ENCODE measurements at places on chromosomes 3 and 15.

DNA sequence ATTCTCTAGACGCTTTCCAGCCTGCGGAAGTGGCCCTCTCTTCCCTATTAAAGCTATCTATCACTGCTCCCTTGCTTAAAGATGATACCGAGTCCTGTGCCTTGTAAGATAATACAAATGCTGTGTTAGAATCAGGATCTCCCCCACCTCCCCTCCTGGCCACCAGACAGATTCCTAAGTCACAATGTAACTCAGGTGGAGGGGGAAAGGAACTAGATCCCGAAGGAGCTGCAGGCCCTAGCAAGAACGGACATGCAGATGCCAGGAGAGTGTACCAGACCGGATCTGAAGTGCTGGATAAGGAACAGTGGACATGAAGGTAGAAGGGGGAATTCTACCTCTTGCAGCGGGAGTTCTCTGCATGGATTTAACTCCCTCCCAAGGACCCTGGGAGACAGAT lies 230.7 kb upstream of the LYSMD4 start:
- no peak for DNase-seq

DNA sequence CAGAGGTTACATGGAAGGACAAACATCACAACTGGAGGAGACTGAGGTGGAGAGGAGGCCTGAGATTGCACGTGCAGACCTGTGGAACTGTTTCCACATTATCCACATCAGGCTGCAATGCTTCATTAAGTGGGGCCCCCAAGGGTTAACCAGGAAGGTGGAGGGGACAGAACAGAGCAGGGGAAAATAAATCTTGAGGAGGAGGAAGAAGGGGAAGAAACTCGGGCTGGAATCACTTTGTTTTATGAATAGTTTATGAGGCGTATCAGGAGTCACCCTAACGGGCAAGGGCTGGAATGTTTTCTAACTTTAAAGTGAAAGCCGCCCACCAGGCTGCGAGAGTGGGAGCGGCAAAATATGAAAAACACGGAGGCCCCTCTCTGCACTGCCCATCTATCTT lies 154.9 kb downstream of the WNT5A start:
- DNase-seq, result no peak

- no peak for DNase-seq
These were observed at the start of gene ATP13A4 for GRCh38 chr3:193554811-193555210. Gene ATP13A4, minus strand, starts transcription at chr3:193554895. Its CDS starts 96 bp downstream, at chr3:193554799.

DNA sequence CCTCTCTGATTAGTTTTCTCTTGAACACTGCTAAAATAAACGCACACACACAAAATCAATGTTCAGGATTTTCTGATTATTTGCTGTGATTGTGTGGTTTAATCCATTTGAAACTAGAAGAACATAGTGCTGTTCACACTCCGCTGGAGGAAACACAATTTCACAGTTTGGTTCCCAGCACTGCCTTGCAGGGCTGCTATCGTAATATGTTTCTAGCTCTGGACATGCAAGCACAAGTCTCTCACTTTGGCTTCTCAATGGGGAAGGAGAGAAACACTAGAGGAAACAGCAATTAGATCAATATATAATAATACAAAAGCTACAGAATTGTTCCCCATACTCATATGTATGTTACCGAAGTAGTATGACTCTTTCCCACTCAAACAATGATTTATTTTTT lies 299.5 kb downstream of the NSUN3 start:
- no peak for DNase-seq

DNA sequence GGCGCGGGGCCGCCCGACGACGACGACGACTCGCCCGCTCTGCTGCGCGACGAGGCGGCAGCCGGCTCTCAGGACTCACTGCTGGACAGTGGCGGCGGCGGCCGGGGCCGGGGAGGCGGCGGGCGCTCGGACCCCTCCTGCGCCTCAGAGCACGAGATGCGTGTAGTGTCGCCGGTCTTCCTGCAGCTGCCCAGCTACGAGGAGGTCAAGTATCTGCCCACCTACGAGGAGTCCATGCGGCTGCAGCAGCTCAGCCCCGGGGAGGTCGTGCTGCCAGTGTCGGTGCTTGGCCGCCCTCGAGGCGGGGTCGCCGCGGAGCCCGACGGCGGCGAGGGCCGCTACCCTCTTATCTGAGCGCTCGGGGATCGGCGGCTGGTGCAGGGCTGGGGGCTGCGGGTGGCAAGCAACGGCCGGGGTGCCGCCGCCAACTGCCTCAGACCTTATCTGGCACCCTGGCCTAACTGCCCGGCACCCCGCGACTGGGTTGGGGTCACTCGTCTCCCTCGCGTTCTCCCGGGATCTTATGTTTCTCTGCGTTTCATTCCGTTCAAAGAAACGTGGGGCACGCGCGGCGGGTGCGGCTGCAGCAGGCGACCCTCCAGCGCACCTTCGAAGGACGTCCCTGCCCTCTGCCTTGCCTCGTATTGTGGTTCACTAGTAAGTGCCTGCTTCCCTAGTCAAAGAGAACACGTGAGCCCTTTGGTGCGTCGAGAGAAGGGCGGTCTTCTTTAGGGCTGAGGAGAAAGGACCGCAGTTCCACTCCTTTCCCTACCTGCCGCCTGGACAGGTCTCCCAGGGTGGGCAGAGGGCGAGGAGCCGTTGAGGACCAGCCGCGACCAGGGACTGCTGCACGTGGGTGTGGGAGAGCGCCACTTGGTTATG lies 1.0 kb downstream of the C3orf80 start:
- DNase-seq, result no peak

- no peak for DNase-seq
These were observed 1.1 kb upstream of the FBLN2 start for GRCh38 chr3:13547591-13548371.

DNA sequence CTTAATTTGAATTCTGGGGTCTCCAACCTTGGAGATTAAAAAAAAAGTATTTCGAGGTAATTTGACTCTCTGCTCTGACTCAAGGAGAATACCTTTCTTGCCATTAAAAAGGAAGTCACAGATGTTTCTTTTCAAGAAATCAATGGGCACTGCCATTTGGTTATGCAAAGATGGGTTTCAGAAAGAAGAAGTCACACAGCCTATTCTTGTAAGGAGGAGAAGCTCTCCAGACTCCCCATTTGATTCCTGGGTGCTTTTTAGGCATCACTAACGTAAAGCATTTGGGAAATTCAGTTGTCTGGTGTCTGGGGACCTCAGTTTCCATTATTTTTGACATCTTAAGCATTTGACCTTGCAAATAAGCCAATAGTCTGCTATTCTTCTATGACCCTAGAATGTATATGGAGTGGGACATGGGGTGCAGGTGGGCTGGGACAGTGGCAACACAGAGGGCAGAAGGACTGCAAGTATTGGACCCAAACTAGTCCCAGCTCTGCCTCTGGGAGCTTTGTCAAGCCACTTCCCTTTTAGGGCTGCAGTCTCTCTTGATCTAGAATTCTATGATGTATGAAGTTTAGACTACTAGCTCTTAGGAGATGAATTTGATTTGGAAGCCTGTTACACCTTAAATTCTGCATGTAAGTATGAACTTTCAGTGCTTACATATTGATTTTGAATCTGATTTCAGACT lies 27.8 kb downstream of the IL5RA start:
- DNase-seq, result no peak

DNA sequence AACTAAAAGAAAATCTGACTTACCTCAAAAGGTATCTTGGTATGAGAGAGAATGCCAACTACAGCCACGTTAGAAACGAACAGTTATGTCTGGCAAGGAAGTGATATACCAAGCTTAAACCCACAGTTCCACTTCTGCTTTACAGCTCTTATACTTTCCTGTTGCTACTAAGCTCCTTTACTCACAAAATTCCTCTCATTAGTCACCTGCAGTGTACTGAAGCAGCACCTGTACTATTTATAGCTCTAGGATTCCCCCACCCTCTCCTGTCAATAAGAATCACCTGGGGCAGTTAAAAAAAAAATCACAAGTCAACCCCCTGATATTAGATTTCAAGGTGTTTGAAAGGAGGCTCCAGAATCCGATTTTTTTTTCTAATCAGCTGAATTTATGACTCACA lies 2.9 kb upstream of the TMEM266 start:
- DNase-seq, result no peak

DNA sequence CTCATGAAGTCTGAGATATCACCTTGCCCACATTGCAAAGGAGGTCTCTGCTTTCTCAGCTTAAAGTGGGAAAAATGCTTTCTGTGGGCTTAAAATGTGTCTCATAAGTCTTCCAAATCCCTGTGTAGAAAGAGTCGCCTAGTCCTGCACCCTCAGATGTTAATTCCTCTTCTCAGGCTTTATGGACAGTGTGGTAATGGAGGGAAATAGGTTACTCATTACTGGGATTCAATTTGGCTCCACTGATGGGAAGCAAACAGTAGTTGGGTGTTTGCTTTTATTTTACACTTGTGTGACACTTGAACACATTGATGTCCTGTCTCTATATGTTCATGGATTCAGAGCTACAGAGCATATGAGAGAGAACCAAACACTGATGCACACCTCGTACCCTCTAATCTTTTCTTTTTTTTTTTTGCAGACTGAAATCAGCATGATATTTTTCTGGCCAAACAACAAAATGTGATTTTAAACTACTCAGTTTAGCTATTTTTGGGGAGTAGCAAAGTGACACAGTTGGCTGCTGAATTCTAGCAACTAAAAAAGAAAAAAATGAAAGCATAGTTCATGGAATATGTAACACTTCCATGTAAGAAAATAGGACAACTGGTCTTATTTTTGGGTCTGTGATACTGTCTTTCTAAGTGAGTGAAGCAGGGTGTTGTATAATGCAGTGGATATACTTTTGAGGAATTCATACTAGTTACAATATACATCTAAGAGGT lies 8.6 kb downstream of the PTPRG start:
- no peak for DNase-seq

DNA sequence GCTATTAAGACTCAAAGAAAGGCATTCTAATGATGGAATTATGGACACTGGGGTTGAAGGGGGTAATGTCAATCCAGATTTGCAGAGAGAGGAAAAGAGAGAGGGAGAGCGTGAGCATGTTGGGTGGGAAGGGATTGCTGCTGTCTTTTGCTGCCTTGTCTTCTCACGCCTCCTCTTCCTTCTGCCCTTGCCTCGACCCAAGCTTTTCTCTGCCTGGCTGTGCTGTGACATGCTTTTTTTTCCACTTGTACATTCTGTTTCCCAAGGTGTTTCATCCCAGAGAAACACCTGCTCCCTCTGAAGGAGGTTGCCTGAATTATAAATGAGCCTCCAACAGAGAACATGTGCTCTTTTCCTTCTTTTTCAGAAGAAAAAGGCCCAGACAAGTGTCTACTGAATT lies 80.3 kb downstream of the BDH1 start:
- DNase-seq, result no peak

GRCh38 chr15:85495096-85495495 lies 114.7 kb downstream of the AKAP13 start:
- no peak for DNase-seq

DNA sequence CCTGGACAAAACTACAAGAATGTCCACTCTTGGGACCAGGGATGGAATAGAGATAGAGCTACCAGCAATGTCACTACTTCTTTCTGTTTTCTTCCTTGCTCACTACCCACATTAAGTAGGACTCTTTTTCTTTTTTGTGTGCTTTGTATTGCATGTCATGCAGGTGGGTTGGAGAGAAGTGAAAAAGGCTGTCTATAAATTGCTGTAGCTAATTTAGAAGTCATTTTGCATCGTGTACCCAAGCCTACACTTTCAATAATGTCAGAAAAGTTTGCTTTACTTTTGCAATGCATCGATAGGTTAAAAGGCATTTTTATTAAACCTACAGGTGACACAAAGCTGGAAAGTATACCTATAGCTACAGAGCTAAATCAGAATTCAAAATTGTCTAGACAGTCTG lies 58.9 kb downstream of the GTF2E1 start:
- DNase-seq, result no peak

DNA sequence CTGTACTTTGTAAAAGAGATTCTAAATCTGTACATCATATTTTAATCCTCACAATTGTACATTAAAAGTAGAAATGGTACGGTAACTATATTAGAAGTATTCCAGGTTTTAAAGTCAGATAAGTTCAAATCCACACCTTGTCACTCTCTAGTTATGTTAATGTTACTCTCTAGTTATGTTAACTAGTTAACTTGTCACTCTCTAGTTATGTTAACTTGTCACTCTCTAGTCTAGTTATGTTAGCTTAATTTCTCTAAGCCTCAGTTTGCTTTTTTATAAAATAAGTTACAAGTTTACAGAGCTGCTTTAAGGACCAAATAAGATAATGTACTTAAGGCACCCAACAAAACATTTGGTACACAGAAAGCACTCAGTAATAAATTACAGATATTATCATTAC lies 42.6 kb downstream of the ZNF280D start:
- no peak for DNase-seq

DNA sequence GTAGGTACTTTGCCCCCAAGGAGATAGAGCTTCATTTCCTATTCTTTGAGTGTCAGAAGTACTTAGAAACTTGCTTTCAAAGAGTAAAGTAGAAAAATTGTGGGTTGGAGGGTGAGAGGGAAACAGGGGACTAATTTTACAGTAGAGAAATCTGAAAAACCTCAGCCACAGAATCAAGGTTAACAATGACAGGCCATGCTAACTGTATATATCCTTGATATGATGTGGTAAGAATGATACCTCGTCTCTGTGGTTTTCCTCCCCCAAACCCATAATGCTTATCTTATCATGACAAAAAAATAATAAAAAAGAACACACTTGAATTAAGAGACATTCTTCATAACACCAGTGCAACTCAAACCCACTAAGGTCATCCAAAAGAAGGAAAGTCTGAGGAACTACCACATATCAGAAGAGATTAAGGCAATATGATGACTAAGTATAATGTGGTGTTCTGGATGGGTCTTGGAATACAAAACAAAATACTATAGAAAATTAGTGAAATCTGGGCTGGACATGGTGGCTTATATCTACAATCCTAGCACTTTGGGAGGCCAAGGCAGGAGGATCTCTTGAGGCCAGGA lies 360.4 kb downstream of the ULK4 start:
- DNase-seq, result no peak

DNA sequence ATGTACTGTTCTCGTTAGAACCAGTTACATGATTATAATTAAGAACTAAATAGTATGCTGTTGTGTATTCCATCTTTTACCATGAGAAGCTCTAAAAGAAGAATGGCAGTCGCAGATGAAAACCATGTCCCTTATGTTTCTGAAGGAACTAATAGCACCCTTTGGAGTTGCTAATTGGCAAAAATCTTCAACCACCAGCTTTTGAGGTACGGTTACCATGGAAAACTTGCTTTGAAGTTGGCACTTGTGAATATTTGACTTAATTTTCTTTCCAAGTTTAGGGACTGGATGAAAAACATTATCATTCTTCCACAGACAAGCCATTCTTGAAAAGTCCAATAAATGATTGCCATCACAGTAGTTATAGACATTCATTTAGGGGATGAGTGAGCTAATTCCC lies 666.6 kb upstream of the ROBO1 start:
- no peak for DNase-seq

DNA sequence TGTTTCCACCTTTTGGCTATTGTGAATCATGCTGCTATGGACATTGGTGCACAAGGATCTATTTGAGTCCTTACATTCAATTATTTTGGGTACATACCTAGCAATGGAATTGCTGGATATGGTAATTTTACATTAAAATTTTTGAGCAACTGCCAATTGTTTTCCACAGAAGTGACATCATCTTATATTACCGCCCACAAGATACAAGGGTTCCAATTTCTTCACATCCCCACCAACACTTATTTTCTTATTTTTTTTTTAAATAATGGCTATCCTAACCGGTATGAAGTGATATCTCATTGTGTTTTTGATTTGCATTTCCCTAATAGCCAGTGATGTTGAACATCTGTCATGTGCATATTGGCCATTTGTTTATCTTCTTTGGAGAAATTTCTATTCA lies 22.5 kb upstream of the NPTN start:
- DNase-seq, result no peak

GRCh38 chr3:179045719-179046402 lies 25.7 kb downstream of the ZMAT3 start:
- no peak for DNase-seq
